ENCODE measurements at places on chromosomes 7 and 10. TPM values are rescaled to one million over a fixed set of nuclear protein-coding genes. Genes with fewer than 3 reads are reported as not detected.

The CNTNAP2 gene
- total RNA-seq, result 1.9 TPM

The ARHGEF5 gene
- 7.4 TPM for total RNA-seq

The CHRM2 gene
- total RNA-seq, result 1.0 TPM

The SLC25A28 gene
- total RNA-seq, result 23.3 TPM

The MMP21 gene
- total RNA-seq, result 0.41 TPM

The CACNB2 gene
- total RNA-seq, result 3.3 TPM
